Activated CD4-positive, alpha-beta memory T cell treated with anti-CD3 and anti-CD28 coated beads, Interleukin-2, amount 10 ng/mL, durations not matched to agents 7 days and 5 days (primary cell): ENCODE measurements at places on chromosomes 1 and 21.

DNA sequence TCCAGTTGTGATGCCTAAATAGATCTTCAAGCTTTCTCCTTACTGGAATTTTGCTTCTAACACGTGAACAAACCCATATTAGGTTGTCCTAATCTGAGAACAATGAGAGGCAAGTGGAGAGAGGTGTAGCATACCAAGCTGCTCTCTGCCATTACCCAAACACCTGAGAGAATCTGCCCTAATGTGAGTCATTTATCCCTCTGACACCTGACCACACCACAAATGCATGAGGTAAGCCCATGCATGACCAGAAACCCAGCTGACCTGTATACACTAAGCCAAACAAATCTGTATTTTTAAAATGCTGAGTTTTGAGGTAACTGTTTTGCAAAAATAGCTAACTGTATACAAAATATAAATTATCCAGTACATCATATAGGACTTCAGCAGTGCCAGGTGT lies 1458.1 kb upstream of the B3GALT2 start:
- DNase-seq: no peak

DNA sequence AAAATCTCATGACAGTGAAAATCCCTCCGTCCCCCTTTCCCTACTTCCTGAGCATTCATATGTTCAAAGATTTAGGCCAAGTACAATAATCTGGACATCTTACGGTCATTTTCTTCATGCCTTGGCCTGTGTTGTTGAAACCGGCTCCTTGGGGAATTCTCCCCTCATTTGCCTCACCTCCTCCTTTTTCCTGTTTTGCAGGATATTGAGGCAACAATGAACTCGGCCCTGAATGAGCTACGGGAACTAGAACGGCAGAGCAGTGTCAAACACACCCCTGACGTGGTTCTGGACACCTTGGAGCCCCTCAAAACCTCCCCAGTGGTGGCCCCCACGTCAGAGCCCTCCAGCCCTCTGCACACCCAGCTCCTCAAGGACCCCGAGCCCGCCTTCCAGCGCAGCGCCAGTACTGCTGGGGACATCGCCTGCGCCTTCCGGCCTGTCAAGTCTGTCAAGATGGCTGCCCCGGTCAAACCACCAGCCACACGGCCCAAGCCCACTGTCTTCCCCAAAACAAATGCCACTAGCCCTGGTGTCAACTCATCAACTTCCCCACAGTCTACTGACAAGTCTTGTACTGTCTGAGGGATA lies 9.3 kb upstream of the IKBKE start:
- no peak for DNase-seq

- DNase-seq: no peak
These were observed 117.4 kb downstream of the AKT3 start for GRCh38 chr1:243732637-243733036.

DNA sequence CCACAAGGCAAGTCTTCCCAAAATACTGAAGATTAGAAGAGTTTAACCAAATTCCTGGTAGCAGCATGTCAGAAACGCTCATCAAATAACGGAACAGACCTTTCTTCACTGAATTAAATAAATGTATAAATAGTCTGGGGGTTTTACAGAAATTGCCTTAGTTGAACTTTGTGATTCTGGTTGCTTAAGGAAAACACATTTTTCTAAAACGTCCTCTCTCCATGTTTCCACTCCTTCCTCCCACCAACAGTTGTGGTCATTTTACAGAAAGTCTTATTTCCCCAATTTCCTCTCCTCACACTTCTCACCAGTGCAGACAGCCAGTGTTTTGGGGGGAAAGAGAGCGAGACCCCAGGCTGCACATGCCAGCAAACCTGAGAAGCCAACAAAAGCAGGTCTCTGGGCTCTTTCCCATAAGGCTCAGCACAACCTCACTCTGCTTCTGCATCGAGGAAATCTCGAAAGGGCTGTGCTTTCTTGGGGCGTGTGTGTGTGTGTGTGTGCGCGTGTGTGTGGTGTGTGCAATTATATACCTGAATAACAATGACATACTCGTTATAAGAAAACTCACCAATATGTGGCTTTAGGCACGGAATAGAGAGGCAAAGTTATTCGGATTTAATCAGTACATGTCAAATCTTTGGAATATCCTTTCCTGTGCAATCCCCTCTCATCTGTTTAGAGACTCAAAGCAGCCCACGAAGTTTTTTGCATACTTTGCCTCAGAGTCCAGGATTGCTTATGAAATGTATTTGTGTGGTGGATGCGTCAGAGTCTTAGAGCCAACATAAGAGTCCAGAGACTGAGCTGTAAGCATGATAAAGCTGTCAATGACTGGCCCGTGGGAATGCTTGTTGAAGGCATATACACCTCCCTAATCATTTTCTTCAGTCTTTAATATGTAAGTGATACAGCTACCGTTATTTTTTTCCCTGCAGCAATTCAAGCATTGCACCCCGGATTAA lies 2.0 kb downstream of the KCNJ15 start:
- DNase-seq: no peak

DNA sequence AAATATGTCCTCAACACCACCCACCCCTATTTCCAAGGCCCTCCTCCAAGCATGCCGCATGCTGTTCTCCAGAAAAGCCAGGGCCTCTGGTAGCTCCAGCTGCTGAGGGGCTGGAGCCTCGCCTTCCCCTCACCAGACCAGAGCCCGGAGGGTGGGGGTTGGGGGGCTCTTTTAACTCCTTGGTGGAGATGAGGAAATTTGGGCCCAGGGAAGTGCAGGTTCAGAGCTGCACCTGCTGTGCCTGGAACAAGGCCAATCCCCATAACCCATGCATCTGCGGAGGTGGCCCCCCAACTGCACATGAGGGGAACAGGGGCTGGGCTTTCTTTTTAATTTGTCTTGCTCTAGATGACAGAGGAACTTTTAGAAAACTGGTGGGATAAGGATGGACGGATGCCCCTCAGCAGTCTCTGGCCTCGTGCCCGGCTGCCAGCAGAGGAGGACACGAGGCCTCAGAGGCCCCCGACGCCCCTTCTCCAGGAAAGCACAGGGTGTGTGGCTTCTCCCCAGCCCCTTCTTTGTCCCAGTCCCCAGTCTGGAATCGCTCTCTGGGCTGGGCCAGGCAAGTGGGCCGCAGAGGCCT lies 550 bp upstream of the SELENON start:
- no peak for DNase-seq

DNA sequence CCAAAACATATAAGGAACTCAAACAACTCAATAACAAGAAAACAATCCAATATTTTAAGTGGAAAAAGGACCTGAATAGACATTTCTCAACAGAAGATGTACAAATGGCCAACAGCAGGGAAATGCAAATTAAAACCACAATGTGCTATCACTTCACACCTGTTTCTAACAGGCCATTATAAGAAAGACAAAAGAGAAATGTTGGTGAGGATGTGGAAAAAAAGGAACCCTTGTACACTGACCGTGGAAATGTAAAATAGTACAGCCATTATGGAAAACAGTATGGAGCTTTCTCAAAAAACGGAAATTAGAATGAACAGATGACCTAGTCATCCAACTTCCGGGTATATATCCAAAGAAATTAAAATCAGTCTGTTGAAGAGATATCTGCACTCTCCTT lies 37.8 kb upstream of the CD2 start:
- DNase-seq: no peak

DNA sequence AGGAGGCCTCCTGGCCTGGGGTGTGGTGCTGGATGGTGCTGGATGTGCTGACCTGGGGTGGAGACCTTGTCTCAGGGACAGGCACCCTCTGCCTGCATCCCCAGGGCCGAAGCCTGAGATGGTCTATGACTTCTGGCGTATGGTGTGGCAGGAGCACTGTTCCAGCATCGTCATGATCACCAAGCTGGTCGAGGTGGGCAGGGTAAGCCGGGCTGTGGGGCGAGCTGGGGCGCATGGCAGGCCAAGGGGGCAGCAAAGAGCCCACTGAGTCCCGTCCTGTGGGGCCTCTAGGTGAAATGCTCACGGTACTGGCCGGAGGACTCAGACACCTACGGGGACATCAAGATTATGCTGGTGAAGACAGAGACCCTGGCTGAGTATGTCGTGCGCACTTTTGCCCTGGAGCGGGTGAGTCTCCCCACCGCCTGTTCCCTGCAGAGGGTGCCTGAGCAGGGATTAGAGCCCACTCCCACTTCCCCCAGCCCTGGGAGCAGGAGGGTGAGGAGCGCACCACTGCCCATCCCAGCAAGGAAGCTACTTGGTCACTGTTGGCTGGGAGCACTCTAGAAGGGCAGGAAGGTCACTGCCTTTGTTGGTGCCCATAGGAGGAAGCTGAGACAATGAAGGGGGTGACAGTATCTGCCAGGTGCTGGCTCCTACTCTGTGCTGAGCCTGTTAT lies 75.2 kb downstream of the PTPRU start:
- DNase-seq: no peak

- no peak for DNase-seq
These were observed 129.0 kb downstream of the LYPLAL1 start for GRCh38 chr1:219302697-219303096.

GRCh38 chr1:8976338-8976737 lies 30.7 kb downstream of the CA6 start:
- no peak for DNase-seq

GRCh38 chr1:232548691-232549090 lies 81.2 kb downstream of the SIPA1L2 start:
- no peak for DNase-seq

- no peak for DNase-seq
These were observed 438.1 kb downstream of the LMO4 start for GRCh38 chr1:87766737-87767136.

GRCh38 chr1:15540186-15540585 lies 13.5 kb downstream of the DNAJC16 start:
- no peak for DNase-seq

GRCh38 chr1:48930011-48930410 lies 153.3 kb upstream of the BEND5 start:
- DNase-seq: no peak

GRCh38 chr1:181139631-181140061 lies 51.1 kb downstream of the IER5 start:
- DNase-seq: no peak
